ENCODE measurements at places on chromosomes 2 and 18.

GRCh38 chr18:70762812-70763211 is 474.0 kb downstream of the SOCS6 start:
- DNase-seq = no peak

- DNase-seq = no peak
Measured at GRCh38 chr18:55166260-55166598, 207.0 kb upstream of the CCDC68 start.

GRCh38 chr2:171811245-171811628 is 82.8 kb downstream of the SLC25A12 start:
- DNase-seq = no peak

GRCh38 chr18:42011053-42011452 is 56.0 kb downstream of the PIK3C3 start:
- DNase-seq = no peak

Data from SIG-M5 (cell line).